ENCODE measurements at places on chromosomes 7 and 10.
A peak's percentile ranks its signal among the peaks of the same experiment; 100 is the strongest.

- no peaks in the 10 kb centered on the region for H3K27me3 ChIP-seq
- H3K4me1 ChIP-seq: peaks cover 82% of the 10 kb centered on the region
- H3K36me3 ChIP-seq: peaks cover 63% of the 10 kb centered on the region
- peak overlapping the region; percentile 61 for H3K4me3 ChIP-seq
- DNase-seq: no peak
These were observed 20.4 kb downstream of the DNAJB12 start for GRCh38 chr10:72334196-72334824.

GRCh38 chr7:93178213-93178612, 30.0 kb upstream of the SAMD9L start:
- peaks cover 44% of the 10 kb centered on the region for H3K27me3 ChIP-seq
- peaks cover 3% of the 10 kb centered on the region for H3K4me1 ChIP-seq
- H3K27ac ChIP-seq: no peak overlapping the region
- DNase-seq: no peak

- H3K27ac ChIP-seq: no peak overlapping the region
- no peaks in the 10 kb centered on the region for H3K36me3 ChIP-seq
- H3K4me1 ChIP-seq: no peaks in the 10 kb centered on the region
These were observed 491.8 kb upstream of the TPK1 start for GRCh38 chr7:145327646-145328045.

- H3K4me1 ChIP-seq: peaks cover 8% of the 10 kb centered on the region
- no peak overlapping the region for H3K4me3 ChIP-seq
- peaks cover 21% of the 10 kb centered on the region for H3K27me3 ChIP-seq
- H3K27ac ChIP-seq: no peak overlapping the region
- DNase-seq: no peak
These were observed 173.0 kb upstream of the ADCY1 start for GRCh38 chr7:45401155-45401554.

- H3K27me3 ChIP-seq: no peaks in the 10 kb centered on the region
- DNase-seq: no peak
- H3K4me1 ChIP-seq: peaks cover 79% of the 10 kb centered on the region
- H3K27ac ChIP-seq: peak overlapping the region; percentile 91
These were observed 4.5 kb downstream of the EIF4H start for GRCh38 chr7:74178632-74179031.

DNA sequence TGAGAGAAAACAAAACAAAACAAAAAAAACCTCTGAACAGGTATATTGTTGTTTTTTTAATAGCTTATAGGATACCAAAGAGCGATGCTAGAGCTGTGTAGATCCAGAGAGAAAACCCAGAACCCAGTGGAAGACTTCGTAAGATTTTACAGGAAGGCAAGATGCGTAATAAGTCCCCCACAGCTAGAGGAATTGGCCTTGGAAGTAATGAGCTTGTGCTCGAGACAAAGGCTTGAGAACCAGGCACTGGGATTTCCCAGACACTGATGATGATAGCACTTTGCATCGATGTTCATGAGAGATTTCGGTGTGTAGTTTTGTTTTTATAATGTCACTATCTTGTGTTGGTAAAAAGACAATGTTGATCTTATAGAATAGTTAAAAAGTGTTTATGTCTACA, 821.5 kb upstream of the IGFBP3 start:
- no peak overlapping the region for H3K4me3 ChIP-seq
- no peaks in the 10 kb centered on the region for H3K4me1 ChIP-seq
- no peak overlapping the region for H3K27ac ChIP-seq
- no peak for DNase-seq

Measured in activated T-cell treated with anti-CD3 and anti-CD28 coated beads, Interleukin-2, amount 50 U/mL, for 24 hours (primary cell).